ENCODE measurements at places on chromosomes 3 and 15. TPM values are rescaled to one million over a fixed set of nuclear protein-coding genes. Genes with fewer than 3 reads are reported as not detected.

PCNP gene
- 192 TPM for total RNA-seq

TLR9 gene
- not detected for total RNA-seq

PP2D1 gene
- total RNA-seq = not detected

- no peaks in the 10 kb centered on the region for H3K36me3 ChIP-seq
- DNase-seq = peak; percentile 91
- H3K27me3 ChIP-seq = no peaks in the 10 kb centered on the region
- no peaks in the 10 kb centered on the region for H3K4me1 ChIP-seq
- peak within 1 kb of the TSS; percentile 83 for H3K27ac ChIP-seq
Observed at GRCh38 chr3:101512646-101513418, at the start of gene SENP7. Gene SENP7 (minus strand): TSS chr3:101513212. CDS start chr3:101513130, 82 bp downstream.

Measured in endodermal cell (in vitro differentiated cells).